Stimulated activated CD4-positive, alpha-beta T cell treated with anti-CD3 and anti-CD28 coated beads, Interleukin-12 subunit alpha, Interleukin-12 subunit beta, amount 100 ng/mL, for 24 hours (primary cell): ENCODE measurements at places on chromosomes 2 and 18.
A peak's percentile ranks its signal among the peaks of the same experiment; 100 is the strongest.

GRCh38 chr2:171319164-171319810 is 114.5 kb downstream of the METTL8 start:
- peak; percentile 24 for DNase-seq

GRCh38 chr18:42341423-42341822 is 386.4 kb downstream of the PIK3C3 start:
- DNase-seq = no peak

DNA sequence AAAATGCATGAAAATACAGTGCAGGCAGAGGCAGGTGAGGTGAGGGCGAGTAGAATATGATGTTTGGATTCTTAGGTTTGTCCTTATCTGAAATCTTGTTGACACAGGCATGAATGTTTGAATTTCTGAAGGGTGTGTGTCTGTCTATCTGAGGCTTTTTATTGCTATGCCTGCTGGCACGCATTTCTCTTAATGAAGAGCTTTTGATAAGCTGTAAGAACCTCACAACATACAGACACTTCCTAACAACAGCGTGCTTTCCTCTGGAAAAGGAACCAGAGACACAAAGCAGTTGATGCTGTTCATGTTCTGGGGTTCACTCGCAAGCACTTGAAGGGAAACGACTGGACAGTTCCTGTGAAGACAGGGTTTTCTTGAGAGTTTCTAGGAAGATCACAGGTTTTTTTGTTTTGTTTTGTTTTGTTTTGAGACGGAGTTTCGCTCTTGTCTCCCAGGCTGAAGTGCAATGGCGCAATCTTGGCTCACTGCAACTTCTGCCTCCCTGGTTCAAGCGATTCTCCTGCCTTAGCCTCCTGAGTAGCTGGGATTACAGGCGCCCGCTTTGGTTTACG is 33.3 kb upstream of the CABLES1 start:
- DNase-seq = no peak

- DNase-seq = no peak
Measured at GRCh38 chr2:37898448-37898847, 26.6 kb upstream of the RMDN2 start.

- no peak for DNase-seq
Measured at GRCh38 chr2:220044383-220044782, 417.0 kb downstream of the SLC4A3 start.

DNA sequence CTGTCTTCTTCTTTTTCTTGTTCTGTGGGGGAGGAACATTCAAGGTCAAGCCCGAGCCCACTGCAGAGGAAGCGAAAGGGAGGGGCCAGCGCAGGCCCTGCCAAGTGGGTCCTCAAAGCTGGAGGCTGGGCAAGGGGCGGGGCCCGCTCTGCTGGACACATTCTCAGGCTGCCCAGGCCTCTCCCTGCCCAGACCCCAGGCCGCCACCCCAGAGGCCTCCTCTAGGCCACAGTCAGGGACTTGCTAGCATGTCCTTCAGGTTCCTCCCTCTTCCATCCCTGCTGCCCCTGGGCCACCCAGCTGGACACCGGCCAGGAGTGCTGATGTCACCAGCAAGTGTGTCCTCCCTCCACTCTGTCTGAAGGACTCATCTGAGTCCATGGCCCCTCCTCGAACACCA is 44.1 kb downstream of the KIF1A start:
- no peak for DNase-seq

DNA sequence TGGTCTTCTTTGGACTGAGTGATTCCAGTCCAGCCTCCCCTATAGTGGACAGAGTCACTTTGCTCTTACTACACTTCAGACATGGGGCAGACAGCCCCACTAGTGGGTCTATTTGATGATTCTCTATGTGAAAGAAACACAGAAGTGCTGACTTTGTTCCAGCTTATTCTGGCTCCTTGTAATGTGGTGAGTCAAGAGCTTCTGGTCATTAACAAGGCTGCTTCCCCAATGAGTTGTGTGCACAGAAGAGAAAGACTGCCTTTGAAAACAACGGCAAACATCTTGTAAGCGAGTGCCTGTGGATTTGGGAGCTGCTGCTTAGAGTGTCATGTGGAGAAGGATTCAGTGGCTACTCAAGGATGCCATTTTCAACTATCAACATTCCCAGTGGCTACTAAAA is 39.1 kb downstream of the RMC1 start:
- no peak for DNase-seq

DNA sequence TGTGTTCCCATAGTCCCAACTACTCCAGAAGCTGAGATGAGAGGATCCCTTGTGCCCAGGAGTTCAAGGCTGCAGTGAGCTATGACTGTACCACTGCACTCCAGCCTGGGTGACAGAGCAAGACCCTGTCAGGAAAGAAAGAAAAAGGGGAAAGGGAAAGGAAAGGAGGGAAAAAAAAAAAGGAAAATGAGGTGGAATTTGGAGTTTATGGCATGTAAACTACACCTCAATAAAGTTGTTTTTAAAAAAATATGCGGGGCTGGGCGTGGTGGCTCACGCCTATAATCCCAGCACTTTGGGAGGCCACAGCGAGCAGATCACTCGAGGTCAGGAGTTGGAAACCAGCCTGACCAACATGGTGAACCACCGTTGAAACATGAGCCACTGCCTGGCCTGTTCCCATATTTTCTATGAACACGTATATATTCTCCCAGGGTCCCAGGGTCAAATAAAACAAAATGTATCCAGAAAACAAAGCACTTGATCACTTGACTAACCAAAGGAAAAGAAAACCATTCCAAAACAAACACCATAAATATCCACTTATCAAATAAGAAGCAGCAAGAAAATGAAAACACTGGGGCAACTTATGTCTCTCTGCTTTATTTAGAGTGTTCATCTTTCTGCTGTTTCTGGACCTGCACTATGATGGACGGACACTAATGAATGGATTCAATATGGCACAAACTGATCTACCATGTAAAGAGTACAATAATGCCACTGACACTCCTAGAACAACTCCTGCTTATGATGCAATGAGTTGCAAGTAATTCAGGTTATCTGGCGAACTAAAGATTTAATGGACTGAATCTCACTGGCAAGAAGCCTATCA is 56.8 kb downstream of the ASXL2 start:
- no peak for DNase-seq

- DNase-seq = no peak
Measured at GRCh38 chr2:69743847-69744264, 1.9 kb downstream of the ANXA4 start.

GRCh38 chr2:43763091-43763490 is 10.7 kb upstream of the DYNC2LI1 start:
- DNase-seq = no peak

DNA sequence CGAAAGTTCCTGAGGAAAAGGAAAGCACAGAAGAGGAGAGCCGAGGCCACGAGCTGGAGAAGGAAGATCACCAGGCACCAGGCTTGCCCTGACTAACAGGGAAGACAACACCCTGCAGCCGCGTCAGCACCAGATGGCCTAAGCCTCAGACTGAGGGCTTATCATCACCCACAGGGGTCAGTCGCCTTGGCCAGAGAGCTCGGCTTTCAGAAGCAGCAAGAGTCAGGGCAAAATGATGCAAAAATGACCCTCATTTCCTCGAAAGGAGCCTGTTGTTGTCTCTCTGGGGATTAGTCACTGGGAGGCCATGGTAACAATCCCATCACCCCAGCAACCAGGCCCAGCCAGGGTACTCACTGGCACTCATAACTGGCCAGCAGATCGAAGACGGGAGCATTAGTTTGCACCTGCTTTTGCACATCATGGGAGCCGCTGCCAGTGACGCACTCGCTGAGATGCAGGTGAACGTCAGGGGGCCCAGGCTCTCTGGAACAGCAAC is 42.7 kb upstream of the ZFP36L2 start:
- no peak for DNase-seq

- DNase-seq = no peak
Measured at GRCh38 chr2:62014102-62014501, 108.6 kb downstream of the COMMD1 start.

DNA sequence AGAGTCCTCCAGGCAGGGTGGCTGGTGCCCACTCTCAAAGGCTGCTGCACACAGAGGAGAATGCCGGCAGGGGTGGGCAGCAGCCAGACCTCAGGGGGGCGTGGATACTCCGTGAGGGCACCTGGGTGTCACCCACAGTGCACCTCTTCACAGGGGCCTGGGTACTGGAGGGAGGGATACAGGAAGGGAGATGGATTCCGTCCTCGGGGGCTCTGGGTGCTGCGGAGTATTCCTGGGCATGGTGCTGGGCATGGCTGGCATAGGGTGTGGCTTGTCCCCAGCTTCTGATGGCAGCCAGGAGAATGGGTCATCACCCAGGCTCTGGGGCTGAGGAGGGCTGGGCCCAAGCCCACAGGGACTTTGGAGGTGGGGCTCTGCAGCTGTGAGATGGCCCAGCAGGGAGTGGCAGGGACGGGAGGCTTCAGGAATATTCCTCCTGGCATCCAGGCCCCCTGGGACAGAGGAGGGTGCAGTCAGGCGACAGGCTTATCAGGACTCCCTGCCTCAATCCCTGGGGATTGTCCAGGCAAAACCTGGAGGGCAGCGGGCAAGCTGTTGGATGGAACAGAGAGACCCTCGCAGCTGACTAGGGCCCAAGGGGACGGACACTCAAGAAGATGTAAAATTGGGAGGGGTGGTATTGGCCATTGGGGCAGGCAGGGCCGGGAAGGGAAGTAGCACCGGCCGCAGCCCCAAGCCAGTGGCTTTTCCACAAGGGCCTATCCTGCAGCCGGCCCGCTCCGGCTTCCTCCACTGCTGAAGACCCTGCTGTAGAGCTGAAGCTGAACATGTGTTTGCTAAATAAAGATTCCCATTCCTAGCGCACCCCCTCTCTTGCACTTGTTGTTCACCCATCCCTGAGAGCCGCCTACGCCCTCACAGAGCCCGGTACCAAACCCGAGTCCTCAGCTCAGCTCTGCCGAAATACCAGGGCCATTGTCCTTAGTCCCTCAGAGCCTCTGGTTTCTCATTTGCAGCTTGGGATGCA is 5.7 kb upstream of the KLHL30 start:
- no peak for DNase-seq

DNA sequence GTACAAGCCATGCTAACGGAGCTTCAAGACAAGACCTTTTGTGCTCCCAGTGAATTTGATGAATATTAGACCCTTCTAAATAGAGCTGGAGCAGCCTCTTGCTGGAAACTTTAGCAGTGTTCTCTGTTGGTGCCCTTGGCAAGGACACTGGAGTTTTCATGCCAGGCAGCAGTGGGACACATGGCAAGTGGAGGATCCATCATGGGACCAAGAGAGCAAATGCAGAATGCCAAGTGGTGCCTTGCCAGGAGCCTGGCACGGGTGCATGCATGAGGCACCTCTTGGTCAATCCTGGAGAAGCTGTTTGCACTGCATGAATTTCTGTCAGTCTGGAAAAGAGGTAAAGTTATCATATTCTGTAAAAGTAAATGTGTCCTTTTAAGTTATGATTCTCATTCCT is 59.1 kb downstream of the NETO1 start:
- no peak for DNase-seq

- DNase-seq = no peak
Measured at GRCh38 chr2:207876842-207877535, 107.3 kb upstream of the FZD5 start.

- no peak for DNase-seq
Measured at GRCh38 chr2:196208915-196209314, 37.5 kb upstream of the STK17B start.

DNA sequence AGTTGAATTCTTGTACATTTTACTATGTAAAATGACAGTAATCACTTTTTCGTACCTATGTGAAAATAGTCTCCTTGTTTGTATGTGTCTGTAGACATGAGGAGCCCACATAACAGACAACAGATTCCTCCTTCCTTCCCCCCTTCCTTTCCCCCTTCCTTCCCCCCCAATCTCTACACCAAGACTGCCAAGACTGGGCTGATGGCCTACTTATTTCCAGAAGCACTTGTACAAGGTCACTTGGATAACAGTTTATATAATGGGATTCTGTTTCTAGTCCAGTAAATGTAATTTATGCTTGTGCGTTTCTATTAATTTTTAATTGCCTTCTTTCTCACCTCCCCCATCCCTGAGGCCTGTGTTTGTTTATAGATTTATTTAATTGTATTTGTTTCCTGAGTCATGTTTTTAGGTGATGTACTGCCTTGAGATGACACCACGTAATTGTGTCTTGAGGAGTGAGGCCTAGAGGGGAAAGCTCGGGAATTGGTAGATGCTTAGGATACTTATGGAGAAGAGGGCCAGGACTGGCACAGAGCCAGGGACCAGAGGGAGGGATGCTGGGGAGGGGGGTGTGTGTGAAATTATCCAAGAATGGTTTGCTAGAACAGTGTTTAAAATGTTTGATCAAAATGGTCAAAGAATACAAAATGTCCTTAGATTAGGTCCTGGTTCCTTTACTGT is 12.3 kb downstream of the B3GNT2 start:
- DNase-seq = no peak

DNA sequence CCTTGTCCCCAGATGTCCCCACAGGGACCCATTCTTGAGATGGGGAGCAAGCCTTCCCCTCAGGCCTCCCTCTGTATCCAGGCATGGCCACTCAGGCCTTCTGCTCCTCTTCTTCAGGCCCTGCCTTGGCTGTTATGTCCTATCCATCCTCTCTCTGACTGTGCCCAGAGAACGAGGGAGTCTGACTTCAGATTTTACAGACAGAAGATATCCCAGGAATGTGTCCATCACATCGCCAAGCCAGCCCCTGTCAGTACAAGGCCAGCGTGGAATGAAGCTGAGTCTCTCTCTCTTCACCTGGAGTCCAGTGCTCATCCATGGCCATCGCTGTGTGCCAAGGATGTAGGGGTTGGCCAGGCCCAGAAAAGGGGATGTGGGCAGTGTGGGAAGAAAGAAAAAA is 57.6 kb downstream of the SDC1 start:
- DNase-seq = no peak

DNA sequence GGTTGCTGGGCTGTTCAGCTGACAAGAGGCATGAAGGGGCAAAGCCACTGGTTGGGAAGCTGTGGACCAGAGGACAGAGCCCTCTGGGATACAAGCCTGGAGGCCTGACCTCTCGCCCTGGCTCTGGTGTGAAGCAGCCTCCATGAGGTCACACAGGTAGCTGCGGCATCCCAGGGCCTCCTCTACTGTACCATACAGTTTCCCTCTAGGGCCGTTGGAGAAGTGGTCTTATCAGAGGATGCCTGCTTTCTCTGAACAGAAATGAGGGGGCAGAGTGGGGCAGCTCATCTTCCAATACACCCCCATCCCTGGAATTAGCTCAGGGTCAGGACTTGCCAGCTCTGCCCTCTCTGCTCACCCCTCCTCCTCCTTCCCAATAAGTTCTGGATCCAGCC is 135.1 kb upstream of the SMAD2 start:
- no peak for DNase-seq

DNA sequence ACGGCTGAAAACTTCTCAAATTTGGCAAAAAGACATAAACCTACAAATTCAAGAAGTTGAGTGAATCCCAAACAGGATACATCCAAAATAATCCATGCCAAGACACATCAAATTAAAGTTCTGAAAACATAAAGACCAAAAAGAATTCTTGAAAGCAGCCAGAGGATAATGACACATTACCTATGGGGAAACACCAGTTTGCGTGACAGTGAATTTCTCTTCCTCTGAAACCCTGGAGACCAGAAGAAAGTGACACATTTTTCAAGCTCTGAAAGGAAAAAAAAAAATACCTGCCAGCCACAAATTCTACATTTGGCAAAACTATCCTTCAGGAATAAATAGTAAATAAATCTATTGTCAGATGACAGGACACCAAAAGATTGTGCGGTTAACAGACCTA is 86.0 kb upstream of the AFF3 start:
- DNase-seq = no peak
